ENCODE measurements at places on chromosomes 1 and 21.

DNA sequence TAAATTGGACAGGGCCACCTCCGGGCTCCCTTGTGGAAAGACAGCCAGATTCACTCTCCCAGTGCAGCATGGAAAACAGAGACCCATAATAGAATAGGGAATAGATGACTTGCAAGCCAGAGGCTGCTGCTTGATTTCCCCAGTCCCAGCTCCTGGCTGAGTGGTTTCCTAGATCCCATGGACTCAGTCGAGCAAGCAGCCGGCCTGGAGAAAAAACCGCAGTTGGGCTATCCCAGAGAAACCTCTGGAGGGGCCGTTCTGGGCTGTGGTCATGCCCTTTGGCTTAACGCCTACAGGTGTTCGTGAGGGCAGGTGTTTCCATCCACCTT, 61.7 kb downstream of the ELK4 start:
- DNase-seq, result no peak

- no peak for DNase-seq
These were observed 7.8 kb downstream of the VASH2 start for GRCh38 chr1:212958175-212958574.

DNA sequence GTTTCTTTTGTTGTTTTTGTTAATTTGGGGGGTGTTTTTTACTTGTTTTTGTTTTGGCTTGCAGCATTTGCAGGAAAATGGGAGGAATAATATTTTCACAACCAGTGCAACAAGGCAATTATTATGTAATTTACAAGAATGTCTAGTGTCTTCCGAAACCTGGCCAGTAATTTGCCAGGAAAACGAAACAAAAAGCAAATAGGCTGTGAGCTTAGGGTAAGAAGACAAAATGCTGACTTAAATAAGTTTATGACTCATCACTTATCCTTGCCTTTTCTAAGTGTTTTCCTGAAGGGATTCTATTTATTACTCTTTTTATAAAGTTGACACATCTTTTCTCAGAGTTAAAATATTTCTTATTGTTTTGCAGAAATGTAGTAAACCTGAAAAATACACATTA, 49.8 kb downstream of the KCNT2 start:
- DNase-seq, result no peak

- peak; percentile 41 for DNase-seq
These were observed 62.2 kb upstream of the SLC44A3 start for GRCh38 chr1:94757931-94758330.

- no peak for DNase-seq
These were observed 251.2 kb downstream of the RRAGC start for GRCh38 chr1:38608202-38608864.

- no peak for DNase-seq
These were observed 66.7 kb downstream of the RGL1 start for GRCh38 chr1:183871601-183872000.

- no peak for DNase-seq
These were observed 113.4 kb upstream of the SPAG17 start for GRCh38 chr1:118298397-118298796.

GRCh38 chr1:169572187-169572586, 14.1 kb downstream of the F5 start:
- no peak for DNase-seq

DNA sequence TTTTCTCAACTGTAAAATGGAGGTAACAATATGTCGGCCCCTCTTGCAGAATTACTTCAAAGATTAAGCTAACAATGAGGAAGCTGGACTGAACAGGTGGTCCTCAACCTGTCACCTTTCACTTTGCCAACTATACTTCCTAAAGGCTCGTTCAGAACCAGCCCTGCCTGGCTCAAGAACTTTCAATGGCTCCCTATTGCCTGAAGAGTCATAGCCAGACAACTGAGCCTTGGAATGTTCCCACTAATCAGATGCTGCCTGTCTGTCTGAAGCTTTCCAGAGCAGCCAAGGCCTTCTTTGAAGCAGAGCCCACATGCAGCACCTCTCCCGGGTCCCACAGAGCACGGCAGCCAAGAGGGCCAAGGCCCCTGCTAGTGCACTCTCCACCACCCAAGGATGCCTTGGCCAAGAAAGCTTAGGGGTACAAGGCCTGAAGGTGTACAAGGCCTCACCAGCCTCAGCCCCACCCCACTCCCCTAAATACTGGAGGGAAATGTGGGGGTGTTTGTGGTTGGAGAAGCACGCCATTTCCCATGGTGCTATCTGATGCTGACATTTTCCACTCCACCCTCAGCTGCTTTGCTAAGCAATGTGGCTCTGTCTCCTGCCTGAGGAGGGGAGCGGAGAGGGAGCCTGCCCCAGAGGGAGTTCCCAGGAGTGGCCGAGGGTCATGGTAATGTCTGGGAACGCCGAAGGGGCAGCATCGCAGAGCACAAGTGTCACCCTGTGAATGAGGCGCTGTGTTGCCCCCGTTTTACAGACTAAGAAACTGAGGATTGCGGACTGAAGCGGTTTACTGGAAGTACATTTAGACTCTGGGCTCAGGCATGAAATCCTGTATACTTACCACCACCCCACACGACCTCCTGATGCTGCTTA, 8.2 kb upstream of the LAPTM5 start:
- DNase-seq, result no peak

DNA sequence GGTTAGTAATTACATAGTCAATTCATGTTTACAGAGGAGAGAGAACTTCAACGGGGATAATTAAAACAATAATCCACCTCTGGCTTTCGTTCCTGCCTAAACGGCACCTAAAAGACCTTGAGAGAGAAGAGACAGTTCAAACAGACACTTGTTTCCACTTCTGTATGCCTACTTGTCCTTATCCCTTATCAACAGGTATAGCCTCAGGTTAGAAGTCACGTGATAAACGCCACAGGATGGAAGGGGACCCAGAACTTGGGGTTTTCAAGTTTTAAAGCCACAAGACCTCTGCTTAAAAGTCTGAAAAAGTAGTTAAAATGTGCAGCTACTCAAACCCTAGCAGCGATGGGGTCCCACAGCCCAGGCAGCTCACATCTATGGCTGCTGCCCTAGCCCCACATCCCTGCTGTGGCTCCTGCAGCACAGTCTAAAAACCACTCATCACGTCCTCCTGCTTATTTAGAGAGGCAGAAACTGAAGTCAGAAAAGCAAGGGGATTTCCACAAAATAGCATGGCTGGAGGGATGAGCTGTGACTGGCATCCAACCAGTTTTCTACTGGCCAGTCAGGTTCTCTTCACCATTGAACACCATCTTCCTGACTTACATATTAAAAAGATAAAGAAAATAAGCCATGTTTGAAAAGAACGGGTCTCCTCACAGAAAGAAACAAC, 51.2 kb upstream of the SEC16B start:
- peak; percentile 58 for DNase-seq

DNA sequence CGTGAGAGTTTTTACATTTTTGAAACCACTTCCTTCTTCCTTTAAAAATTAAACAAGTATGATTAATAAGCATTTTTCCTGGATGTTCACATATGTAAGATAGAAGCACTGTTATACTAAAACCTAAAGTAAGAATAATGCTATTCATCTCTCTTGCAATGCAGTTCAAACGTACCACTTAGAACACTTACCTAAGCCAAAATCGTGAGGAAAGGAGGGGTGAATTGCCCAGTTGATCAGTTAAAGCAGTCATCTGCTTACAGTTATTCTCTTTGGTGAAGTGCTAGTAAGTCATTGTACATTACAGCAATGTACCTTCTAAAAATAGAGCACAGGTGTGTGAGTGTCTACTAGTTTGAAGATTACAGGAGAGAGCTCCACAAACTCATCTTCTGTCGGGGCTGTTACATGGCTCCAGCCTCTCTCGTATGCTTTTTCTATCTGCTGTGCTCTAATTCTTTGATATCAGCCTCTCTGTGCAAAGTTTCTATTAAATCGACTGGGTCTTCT, 3.4 kb downstream of the NCAM2 start:
- no peak for DNase-seq

DNA sequence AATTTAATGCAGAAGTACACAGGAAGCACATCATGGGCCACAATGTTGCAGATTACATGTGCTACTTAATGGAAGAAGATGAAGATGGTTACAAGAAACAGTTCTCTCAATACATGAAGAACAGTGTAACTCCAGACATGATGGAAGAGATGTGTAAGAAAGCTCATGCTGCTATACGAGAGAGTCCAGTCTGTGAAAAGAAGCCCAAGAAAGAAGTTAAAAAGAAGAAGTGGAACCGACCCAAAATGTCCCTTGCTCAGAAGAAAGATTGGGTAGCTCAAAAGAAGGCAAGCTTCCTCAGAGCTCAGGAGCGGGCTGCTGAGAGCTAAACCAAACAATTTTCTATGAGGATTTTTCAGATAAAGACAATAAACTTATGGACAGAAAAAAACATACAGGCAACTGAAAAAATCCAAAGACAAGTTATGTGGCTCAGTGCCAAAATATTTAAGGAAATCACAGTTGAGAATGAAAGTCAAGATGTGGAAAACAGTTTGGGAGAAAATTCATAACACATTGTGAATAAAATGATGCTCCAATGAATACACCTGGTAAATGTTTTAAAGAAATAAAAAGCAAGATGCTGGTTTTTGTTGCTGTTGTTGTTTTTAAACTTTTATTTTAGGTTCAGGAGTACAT, 2.8 kb upstream of the ZNF644 start:
- DNase-seq, result no peak

GRCh38 chr1:202965422-202965821, 1.6 kb downstream of the CYB5R1 start:
- no peak for DNase-seq

DNA sequence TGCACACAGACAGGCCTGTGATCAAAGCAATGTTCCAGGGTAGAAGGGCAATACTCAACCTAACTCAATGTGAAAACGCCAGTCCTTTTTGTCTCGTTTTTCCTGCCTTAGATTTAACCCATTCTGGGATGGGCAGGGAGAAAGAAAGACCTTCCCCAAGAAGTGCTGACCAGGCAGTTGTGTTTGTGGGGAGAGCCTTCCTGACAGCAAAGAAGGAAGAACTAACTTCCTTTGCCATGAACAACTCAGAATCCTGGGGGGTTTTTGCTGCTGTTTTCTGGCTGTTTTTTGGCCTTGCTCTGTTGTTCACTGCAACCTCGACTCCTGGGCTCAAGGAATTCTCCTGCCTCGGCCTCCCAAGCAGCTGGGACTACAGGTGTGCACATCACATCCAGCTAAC, 112.0 kb upstream of the RAB4A start:
- no peak for DNase-seq

DNA sequence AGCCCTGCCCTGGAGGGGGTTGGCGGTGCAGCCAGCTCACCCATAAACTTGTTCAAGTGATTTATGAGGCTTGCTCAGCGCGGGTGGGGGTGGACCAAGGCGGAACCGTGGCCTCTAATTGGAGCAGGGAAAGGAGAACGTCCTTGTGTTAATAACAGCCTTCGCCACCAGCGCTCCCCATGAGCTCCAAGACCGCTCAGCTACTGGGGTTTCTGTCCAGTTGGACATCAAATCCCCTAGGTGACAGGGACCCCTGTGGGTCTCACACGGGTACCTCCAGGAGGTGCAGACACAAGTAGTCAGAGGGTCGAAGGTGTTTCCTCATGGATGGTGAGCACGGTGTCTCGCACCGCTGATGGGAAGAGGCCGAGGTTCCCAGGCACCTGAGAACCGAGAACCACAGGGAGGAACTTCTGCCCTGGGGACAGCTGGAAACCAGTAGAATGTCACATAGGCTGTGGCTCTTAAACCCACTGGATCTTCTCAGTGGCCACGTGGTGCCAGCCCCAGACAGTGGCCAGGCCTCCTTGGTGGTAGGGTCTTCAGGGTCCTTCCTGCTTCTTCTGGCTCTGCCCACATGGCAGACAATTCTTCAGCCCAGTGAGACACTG, 3.7 kb upstream of the ACTRT2 start:
- DNase-seq, result no peak

DNA sequence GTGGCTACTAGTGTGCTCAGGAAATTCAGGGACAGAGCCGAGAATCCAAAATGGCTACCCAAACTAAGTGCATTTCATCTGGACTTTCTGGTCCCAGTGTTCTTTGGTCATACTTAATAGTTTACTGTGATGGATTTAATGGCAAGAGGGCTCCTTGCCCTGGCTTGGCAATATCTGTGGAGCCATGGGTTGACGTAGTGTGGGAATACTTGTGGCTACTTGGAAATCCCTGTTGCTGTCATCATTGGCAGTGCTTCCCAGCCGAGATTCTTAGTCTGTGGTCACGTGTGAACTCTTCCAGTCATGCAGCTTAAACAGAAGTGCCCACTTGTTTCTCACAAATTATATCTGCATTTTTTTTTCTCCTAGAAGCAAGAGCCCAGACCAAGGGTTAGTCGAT, 198.9 kb downstream of the HS2ST1 start:
- DNase-seq, result no peak

- DNase-seq, result no peak
These were observed 373.7 kb downstream of the SRGAP2C start for GRCh38 chr1:121558514-121558913.

GRCh38 chr1:228918335-228918734, 183.1 kb downstream of the RHOU start:
- DNase-seq, result no peak

DNA sequence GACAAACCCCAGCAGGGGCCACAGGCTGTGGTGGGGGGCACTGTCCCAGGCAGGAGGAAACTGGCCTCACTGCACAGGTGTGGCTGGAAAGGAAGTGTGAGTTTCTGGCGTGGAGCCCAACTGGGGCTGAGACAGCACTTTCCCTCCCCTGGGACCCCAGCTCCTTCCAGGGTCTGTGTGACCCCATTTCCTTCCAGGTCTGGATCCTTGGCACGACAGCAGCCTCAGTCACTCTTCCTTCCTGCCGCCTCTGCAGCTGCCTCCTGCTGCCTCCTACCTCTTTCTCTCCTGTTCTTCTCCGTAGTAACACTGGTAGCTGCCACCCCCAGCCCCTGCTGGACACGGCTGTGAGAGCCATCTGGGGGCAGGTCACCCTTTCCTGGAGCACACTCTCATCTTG, 88.0 kb downstream of the SIK1 start:
- no peak for DNase-seq
